Type B pancreatic cell (in vitro differentiated cells): ENCODE measurements at places on chromosomes 13 and 19.

GRCh38 chr19:47435883-47436417 is 16.6 kb upstream of the MEIS3 start:
- DNase-seq: no peak

GRCh38 chr13:33092073-33092987 is 76.1 kb downstream of the KL start:
- no peak for DNase-seq

GRCh38 chr19:7159105-7159933 is 89.8 kb downstream of the ZNF557 start:
- no peak for DNase-seq

DNA sequence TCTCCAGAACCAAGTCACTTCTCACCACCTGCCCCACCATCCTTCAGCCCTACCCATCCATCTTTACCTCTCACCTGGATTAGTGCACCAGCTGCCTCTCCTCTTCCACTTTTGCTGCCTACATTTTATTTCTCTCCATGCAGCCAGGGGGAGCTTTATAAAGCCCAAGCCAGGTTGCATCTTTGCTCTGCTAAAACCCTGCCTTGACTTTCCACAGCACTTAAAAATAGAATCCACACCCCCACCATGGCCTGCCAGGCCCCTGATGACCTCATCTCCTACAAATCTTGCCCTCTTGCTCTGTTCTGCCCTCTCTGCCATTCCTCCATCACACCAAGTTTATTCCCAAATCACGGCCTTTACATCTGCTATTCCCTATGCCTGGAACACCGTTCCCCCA is 1.8 kb downstream of the HOOK2 start:
- no peak for DNase-seq

GRCh38 chr19:1256646-1257474 is 8.5 kb downstream of the MIDN start:
- DNase-seq: no peak

DNA sequence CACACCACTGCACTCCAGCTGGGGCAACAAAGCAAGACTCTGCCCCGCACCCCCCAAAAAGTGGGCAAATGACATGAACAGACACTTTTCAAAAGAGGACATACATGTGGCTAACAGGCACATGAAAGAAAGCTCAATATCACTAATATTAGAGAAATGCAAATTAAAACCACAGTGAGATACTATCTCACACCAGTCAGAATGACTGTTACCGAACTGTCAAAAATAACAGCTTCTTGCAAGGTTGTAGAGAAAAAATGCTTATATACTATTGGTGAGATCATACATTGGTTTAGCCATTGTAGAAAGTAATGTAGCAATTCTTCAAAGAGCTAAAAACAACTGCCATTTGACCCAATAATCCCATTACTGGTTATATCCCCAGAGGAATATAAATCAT is 99.5 kb upstream of the SPATA13 start:
- DNase-seq: no peak

DNA sequence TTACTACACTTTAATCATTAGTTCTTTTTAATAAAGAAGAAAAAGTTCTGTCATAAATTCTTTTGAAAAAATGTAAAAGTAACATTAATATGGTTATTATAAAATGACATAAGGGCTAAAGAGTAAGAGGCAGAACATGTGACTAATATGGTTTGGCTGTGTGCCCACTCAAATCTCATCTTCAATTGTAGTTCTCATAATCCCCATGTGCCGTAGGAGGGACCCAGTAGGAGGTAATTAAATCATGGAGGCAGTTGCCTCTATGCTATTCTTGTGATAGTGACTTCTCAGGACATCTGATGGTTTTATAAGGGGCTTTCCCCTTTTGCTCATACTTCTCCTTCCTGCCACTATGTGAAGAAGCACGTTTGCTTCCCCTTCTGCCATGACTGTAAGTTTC is 104.5 kb downstream of the UGGT2 start:
- no peak for DNase-seq
